T-cell (primary cell): ENCODE measurements at places on chromosomes 1 and 21.
A peak's percentile ranks its signal among the peaks of the same experiment; 100 is the strongest.

DNA sequence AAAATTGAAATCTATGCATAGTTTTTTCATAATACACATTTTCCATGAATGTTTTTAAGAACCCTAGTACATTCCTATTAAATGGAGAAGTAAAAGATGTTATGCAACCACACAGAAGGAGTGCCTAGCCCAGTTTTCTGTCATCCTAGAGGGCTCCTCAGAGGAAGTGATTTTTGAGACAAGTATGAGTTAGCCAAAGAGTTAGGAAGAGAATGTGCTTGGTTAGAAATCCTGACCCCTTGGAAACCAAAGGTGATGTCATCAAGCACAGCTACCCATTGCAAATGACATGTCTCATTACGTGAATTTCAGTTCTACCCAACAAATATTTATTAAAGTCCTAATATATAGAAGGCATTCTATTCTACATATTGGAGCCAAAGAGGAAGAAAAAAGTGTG, 88.9 kb upstream of the TNFSF4 start:
- H3K4me3 ChIP-seq, result no peak overlapping the region
- no peaks in the 10 kb centered on the region for H3K36me3 ChIP-seq
- DNase-seq, result no peak
- no peaks in the 10 kb centered on the region for H3K27me3 ChIP-seq
- H3K27ac ChIP-seq, result no peak overlapping the region

DNA sequence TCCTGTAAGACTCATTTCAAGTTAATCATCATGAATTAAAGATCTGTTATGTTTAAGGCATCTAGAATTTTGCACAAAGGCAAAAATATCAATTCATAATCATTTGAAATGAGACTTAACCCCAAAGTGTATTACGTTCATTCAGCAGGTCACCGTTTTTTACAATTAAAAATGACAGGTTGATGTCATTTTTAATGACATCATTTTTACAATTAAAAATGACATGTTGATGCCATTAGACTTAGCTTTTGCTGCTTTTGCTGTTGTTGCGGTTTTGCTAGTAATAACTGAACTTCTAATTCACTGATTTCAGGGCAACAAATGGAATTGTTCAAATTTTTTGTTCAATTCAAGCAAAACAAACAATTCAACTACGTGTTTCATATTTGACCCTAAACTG, 17.0 kb downstream of the PRMT6 start:
- DNase-seq, result no peak
- no peaks in the 10 kb centered on the region for H3K36me3 ChIP-seq
- no peak overlapping the region for H3K4me3 ChIP-seq
- no peaks in the 10 kb centered on the region for H3K27me3 ChIP-seq
- H3K4me1 ChIP-seq, result no peaks in the 10 kb centered on the region
- no peak overlapping the region for H3K27ac ChIP-seq

DNA sequence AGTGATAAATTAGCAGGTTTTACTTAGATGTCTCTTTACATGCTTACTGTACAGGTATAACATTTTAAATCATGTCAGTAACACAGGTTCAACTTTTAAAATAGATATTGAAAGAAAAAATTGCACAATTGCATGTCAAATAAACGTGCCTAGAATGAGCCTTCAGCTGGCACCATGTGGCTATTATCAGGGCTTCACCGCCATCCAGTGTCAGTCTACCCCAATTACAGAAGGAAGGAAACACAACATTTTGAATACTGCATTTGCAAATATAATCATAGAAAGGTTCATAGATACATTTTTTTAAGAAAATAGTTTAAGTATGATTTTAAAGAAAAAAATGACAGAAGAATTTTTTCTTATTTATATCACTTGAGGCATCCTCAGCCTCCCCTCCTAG, 47.5 kb upstream of the SERTAD4 start:
- no peaks in the 10 kb centered on the region for H3K27me3 ChIP-seq
- H3K4me1 ChIP-seq, result no peaks in the 10 kb centered on the region
- no peaks in the 10 kb centered on the region for H3K36me3 ChIP-seq
- no peak for DNase-seq
- H3K4me3 ChIP-seq, result no peak overlapping the region

DNA sequence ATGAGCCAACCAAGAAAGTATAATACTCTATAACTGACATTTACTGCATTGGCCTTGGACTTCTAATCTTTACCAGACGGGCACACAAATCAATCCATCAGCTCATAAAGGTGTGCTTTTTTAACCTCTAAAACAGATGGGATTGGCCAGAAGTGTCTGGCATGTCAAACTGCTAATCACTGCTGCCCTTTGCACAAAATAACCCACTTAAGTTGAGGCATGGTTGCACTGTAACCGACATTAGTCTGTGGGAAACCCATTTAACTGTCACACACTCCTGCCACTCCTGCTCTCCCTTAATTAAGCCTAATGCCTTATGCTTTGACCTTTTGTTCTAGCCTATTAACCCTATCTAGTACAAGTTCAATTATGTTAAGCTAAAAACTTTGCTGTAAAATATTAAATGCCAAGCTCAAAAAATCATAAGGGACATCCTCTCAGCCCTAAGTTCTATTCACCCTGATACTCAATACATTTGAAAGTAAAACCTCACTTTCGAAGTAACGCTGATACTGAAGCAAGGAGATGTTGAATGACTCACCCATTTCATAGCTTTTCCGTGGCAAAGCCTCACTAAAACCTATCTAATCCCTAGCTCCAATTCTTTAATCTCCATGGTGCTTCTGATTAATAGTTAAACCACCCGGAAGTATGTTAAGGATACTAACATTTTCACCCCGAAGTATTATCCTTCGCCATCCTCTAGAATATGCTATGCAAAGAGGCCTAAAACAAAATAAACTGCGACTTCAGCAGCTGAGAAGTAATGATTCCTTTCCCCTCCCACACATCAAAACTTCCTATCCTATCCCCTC, 12.9 kb downstream of the NRIP1 start:
- H3K4me1 ChIP-seq, result peaks cover 52% of the 10 kb centered on the region
- H3K36me3 ChIP-seq, result no peaks in the 10 kb centered on the region
- no peak overlapping the region for H3K27ac ChIP-seq
- no peak for DNase-seq
- no peaks in the 10 kb centered on the region for H3K27me3 ChIP-seq

- H3K27ac ChIP-seq, result no peak overlapping the region
- H3K36me3 ChIP-seq, result peaks cover 3% of the 10 kb centered on the region
- peak; percentile 40 for DNase-seq
- no peaks in the 10 kb centered on the region for H3K27me3 ChIP-seq
These were observed 28.5 kb upstream of the SELENON start for GRCh38 chr1:25771221-25772114.

GRCh38 chr1:89865498-89866382, 44.9 kb downstream of the LRRC8D start:
- peaks cover 14% of the 10 kb centered on the region for H3K4me1 ChIP-seq
- no peaks in the 10 kb centered on the region for H3K27me3 ChIP-seq
- H3K4me3 ChIP-seq, result no peak overlapping the region
- no peak overlapping the region for H3K27ac ChIP-seq
- no peak for DNase-seq
- peaks cover 3% of the 10 kb centered on the region for H3K36me3 ChIP-seq

GRCh38 chr21:39575775-39576174, 37.0 kb upstream of the B3GALT5 start:
- H3K27ac ChIP-seq, result no peak overlapping the region
- no peaks in the 10 kb centered on the region for H3K4me1 ChIP-seq
- no peak overlapping the region for H3K4me3 ChIP-seq
- no peaks in the 10 kb centered on the region for H3K27me3 ChIP-seq
- no peak for DNase-seq
- no peaks in the 10 kb centered on the region for H3K36me3 ChIP-seq

DNA sequence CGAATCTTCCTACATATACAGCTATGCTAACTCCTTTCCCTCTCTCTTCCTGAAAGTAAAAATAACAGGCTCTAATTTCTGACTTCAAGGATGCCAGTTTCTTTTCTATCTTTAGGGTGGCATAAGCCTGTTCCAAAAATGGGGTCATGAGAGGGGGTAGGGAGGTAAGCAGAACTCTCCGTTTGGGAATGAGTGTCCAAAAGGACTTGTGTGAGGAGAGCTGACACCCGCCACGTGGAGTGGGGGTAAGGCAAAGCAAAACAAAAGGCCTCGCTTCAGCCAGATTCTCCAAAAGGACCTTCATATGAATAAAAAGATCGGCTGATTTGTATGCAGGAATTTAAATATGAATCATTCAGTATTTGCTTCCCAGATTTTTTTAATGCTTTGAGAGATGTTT, 28.6 kb downstream of the PLPPR4 start:
- H3K4me1 ChIP-seq, result no peaks in the 10 kb centered on the region
- no peak for DNase-seq
- no peaks in the 10 kb centered on the region for H3K27me3 ChIP-seq
- H3K27ac ChIP-seq, result no peak overlapping the region

DNA sequence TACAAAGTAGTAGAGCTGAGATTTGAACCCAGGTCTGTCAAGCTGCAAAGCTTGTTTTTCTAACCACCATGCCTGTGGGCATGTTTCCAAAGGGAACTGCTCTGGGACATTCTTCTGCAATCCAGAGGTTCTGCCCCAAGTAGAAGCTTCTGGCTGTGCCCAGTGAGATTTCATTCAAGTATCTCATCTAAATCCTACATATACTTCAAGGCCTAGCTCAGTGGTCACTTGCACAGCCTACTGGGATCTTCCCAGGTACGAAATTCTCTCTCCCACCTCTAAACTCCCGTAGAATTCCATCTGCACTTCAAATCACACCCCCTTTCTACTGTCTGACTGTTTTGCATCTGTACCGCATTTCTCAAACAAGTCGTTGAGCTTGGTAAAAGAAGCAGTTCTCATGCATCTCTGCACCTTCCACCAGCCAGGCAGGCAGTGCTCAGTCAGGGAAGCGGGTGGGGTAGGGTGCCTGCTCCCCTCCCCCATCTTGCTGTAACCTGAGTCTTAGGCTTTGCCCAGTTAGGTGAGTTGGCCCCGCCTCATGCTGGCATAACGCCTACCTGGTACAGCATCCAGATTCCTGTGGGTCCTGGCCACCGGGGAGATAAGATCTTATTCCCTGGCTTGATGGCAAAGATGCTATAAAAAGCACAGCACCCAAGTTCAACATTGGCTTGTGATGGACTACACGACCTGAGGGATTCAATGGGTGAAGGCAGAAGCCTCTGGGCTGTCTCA, 13.5 kb downstream of the SLC9A1 start:
- H3K36me3 ChIP-seq, result no peaks in the 10 kb centered on the region
- H3K4me3 ChIP-seq, result no peak overlapping the region
- H3K4me1 ChIP-seq, result peaks cover 41% of the 10 kb centered on the region
- H3K27ac ChIP-seq, result peak overlapping the region; percentile 7
- DNase-seq, result no peak

- H3K36me3 ChIP-seq, result no peaks in the 10 kb centered on the region
- no peak for DNase-seq
- no peak overlapping the region for H3K27ac ChIP-seq
- H3K4me3 ChIP-seq, result no peak overlapping the region
- H3K4me1 ChIP-seq, result no peaks in the 10 kb centered on the region
These were observed 29.0 kb downstream of the VWA5B1 start for GRCh38 chr1:20319456-20320220.

GRCh38 chr1:111789666-111790316, 34.1 kb downstream of the DDX20 start:
- peaks cover 21% of the 10 kb centered on the region for H3K27me3 ChIP-seq
- H3K36me3 ChIP-seq, result no peaks in the 10 kb centered on the region

GRCh38 chr1:173798078-173798477, 26.4 kb upstream of the DARS2 start:
- H3K4me1 ChIP-seq, result no peaks in the 10 kb centered on the region
- H3K27ac ChIP-seq, result no peak overlapping the region
- H3K27me3 ChIP-seq, result no peaks in the 10 kb centered on the region
- no peaks in the 10 kb centered on the region for H3K36me3 ChIP-seq
- no peak for DNase-seq
